ENCODE measurements at places on chromosomes 12 and 14. TPM values are rescaled to one million over a fixed set of nuclear protein-coding genes. Genes with fewer than 3 reads are reported as not detected.

GLI1 gene
- total RNA-seq, result 4.5 TPM

SYNDIG1L gene
- 0.73 TPM for total RNA-seq

CCDC177 gene
- total RNA-seq, result 4.5 TPM

POTEM gene
- total RNA-seq, result not detected

PLCZ1 gene
- total RNA-seq, result 0.82 TPM

KCNMB4 gene
- 19.7 TPM for total RNA-seq

HELB gene
- 10.6 TPM for total RNA-seq

HOXC11 gene
- total RNA-seq, result not detected

DNA sequence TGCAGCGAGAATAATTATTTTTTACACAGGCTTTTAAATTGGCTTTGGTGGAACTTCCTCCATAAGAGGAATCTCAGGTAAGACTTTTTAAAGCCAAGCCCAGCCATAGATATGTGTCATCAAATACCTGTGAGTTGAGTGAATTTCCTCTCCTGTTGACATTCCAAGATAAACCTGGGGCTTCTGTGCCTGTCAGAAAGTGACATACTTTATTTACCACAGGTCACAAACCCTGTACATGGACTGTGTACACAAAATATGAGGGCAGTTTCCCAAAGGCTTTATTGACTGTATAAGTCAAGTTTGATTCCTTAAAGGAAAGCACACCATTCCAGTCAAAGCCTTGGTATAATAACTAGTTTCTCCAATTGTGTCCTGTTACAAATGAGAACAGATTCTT, 25.9 kb upstream of the SRSF5 start:
- DNase-seq, result no peak

DNA sequence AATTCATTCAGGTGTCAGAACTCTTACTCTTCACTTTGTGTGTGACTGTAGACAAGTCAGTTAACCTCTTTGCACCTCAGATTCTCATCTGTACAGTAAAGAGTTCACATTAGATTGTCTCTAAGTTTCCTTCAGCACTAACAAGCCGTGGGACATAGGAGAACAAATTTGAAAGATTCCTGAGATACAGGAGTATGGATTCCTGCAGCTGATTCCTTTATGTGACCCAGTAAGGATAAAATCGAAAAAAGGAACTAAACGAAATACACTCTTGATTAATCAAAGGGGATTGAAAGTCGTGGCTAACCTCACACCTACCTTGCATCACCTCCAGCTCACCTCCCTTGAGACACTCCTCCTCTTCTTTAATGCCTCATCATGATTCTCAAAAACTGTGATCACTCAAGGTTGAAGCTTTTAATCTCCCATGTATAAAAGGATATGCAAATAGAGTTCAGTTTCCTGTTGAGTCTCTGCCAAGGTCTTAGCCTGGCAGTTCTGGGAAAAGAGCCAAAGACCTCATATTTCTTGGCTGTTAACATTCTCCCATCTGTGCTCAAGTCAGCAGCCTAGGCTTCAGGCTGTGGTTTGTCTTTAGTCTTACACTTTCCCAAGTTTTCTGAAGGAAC, 156.6 kb downstream of the DAD1 start:
- DNase-seq, result peak; percentile 76

GRCh38 chr12:54603173-54603814, 14.8 kb upstream of the PPP1R1A start:
- peak; percentile 67 for DNase-seq

- no peak for DNase-seq
These were observed 21.0 kb upstream of the ACSM4 start for GRCh38 chr12:7282844-7283243.

GRCh38 chr12:19872621-19873540, 433.6 kb downstream of the AEBP2 start:
- DNase-seq, result no peak

DNA sequence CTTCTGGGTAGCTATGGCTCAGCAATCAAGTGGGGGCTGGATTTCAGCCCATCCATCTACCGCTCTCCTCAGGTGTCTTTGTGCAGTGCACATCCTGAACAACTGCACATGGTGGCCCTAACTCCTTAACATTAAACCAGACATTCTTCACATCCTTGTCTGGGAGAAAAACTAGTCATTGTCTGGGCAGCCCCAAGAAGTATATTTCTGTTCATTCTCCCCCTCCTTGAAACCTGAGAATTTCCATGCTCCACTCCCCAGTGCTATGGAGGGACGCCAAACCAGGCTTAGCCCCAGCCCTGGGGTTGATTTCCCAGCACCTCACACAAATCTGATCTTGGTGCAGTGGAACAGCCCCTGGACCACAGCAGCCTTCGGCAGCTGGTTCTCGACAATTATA, 13.4 kb downstream of the MYL2 start:
- no peak for DNase-seq

- DNase-seq, result no peak
These were observed 1.2 kb upstream of the LAG3 start for GRCh38 chr12:6771091-6771495.

GRCh38 chr14:103334644-103335622, 896 bp downstream of the EIF5 start:
- DNase-seq, result peak; percentile 68

GRCh38 chr12:15782667-15783066, 6.5 kb downstream of the EPS8 start:
- no peak for DNase-seq

DNA sequence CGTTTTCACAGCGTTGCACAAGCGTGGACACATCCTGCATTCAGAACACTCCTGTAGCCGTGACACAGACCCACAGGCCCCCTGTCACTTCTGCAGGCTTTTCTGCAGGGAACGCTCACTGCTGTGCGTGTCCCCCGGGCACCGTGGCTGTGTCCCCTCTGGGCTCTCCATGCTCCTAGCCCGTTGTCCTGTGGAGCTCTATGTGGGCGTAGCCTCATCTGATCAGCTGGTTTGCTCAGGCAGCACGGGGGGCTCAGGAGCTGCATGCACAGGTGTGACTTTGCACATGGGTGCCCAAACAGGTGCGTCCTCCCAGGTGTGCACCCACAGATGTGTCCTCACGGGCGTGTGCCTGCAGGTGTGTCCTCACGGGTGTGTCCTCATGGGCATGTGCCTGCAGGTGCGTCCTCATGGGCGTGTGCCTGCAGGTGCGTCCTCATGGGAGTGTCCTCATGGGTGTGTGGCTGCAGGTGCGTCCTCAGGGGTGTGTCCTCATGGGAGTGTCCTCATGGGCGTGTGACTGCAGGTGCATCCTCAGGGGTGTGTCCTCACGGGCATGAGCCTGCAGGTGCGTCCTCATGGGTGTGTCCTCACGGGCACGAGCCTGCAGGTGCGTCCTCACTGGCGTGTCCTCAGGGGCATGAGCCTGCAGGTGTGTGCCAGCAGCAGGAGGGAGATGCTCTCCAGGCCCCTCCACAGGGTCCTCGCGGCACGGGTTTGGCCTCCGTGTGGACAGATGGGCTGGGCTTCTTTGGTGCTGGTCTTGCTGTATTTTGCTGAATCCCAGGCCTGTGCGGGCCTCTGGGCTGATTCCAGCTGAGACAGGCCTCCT, 17.5 kb downstream of the MTA1 start:
- DNase-seq, result no peak

- DNase-seq, result no peak
These were observed 35.0 kb downstream of the ZNF664 start for GRCh38 chr12:124007826-124008570.

GRCh38 chr14:68877993-68878575, 85.2 kb upstream of the ZFP36L1 start:
- DNase-seq, result no peak

DNA sequence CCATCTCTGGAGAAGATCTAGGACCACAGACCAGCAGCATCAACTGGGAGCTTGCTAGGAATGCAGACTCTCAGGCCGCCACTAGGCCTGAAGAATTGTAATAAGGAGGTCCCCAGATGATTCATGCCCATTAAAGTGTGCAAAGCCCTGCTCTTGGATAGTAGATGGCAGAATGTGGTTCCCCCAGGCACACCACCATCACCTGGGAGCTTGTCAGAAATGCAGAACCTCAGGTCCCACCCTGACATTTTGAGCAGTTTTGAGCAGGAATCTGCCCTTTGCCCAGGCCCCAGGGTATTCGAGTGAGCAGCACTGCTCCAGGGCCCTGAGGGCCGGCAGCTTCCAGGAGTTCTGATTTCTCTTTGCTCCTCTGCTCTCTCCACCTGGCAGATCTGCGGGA, 64.9 kb downstream of the TSPAN11 start:
- DNase-seq, result no peak

DNA sequence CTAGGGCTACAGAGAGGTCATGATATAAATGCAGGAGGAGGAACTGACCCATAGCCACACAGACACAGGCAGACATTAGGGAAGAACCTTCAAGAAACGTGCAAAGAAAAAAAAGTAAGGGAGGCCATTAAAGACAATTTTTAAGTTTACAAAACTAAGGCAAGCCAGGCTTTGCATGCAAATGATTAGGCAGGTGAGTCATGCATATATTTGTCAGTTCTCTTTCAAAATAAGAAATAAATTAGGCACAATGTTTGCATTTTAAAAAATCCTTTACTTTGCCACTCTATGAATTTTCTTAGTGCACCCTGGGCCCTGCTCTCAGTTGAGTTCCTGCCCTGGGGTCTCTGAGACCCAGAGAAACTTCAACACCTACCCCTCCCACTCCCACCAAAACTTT, 75.0 kb downstream of the PRMT8 start:
- no peak for DNase-seq

- DNase-seq, result no peak
These were observed 16.9 kb downstream of the OR6S1 start for GRCh38 chr14:20624495-20625070.

GRCh38 chr12:82448911-82449578, 90.7 kb downstream of the METTL25 start:
- DNase-seq, result no peak

DNA sequence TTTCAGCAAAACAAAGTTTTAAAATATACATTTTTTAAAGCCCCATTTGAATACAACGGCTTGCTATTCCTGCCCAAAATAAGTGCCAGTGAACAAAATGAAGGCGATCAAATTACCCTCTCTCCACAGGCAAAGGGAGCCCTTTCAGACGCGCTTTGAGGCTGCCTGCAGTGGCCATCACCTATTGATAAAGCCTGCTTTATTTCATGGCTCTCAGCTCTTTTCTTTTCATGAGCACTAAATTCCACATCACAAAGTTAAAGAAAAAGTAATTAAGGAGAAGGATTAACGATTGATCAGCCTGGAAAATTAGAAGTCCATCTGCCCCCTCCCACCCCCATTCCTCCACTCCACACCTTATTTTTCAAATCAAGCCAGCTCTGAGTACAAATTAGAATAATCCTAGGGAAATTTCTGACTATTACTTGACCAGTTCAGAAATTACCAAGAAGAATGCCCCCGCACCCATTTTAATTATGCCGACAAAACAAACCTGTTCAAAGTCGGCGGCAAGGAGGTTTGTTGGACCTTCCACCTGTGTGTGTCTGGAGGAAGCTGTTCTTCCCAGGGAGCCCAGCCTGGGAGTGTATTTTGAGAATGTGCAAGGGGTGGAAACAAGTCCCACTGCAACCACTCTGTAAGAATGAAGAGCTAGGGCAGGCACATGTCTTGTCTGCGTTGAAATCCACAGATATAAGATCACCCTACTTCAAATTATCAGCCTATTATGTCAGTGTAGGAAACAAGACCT, 64.2 kb upstream of the RIC8B start:
- no peak for DNase-seq

- no peak for DNase-seq
These were observed 57.4 kb downstream of the IFNG start for GRCh38 chr12:68102163-68102562.

DNA sequence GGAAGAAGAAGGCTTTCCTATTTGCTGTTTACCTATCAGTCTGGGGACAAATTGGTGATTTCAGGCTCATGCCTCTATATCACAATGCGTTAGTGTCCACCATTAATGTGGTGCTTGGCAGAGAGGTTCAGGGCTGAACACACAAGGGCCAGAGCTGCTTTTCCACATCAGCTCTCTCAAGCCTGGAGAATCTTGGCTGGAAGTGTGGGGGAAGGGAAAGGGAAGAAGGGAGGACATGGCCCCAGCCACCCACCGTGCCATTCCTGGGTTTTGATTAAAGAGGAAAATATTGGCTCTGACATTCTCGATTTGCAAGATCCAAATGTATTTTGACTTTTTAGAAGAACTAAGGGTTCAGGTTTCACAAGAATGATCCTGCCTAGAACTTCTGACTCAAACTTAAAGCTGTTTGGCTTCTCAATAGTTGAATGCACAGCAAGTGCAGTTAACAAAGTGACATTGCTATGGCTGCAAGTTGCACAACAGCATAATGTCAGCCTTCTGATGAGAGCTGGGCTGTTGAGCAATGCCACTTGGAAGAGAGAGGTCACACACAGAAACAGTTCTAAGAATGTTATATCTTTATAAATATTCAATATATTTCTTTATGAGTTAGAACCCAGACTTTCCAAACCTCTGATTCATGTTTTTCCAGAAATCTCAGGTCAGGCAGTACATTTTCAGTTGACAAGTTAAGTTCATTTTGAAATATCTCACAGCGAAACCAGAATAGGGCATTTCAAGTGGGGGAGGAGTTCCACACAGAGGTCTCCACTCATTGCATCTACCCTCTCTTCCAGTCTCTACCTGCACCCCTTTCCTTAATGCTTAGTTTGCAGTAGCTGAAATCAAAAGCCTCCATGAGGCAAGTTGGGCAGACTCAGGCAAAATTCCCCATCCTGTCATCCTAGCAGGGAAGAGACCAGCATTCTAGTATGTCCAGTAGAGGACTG, 25.3 kb downstream of the IGF1 start:
- no peak for DNase-seq

DNA sequence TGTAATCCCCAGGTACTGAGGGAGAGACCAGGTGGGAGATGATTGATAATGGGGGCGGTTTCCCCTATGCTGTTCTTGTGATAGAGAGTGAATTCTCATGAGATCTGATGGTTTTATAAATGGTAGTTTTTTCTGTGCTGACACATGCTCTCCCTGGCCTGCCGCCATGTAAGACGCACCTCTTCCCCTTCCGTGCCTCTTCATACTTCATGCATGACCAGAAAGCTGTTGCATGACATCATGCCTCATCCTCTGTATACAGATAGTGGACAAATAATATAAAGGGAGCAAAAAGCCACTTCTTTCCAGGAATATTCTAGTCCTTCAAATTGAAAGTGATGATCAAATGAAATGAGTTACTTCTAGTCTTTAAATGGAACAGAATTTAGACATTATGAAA, 47.3 kb upstream of the LRIG3 start:
- DNase-seq, result no peak

GRCh38 chr12:83141460-83141994, 454.8 kb downstream of the TMTC2 start:
- no peak for DNase-seq

DNA sequence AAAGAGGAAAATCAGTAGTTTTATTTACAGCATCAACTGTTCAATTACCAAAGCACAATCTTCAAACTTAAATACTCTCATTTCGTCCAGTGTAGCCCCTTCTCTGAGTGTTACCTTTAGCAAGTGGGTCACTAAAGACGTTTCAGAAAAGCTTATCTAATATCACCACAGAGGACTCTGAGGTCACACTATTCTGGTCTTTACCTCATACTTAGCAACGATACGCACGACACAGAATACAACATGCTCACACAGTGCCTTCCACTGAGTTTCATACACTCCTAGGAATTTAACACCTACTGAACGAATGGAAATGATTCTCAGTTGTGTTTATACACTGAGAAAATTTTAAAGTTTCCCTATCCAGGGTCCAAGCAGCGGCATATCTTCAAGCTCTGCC, 2.0 kb downstream of the SYT10 start:
- no peak for DNase-seq

Data from cerebellum (tissue), 4 donors.